Stimulated activated CD4-positive, alpha-beta T cell treated with anti-CD3 and anti-CD28 coated beads, Interleukin-4, amount 100 ng/mL, for 1 hour (primary cell): ENCODE measurements at places on chromosomes 16 and 17.

DNA sequence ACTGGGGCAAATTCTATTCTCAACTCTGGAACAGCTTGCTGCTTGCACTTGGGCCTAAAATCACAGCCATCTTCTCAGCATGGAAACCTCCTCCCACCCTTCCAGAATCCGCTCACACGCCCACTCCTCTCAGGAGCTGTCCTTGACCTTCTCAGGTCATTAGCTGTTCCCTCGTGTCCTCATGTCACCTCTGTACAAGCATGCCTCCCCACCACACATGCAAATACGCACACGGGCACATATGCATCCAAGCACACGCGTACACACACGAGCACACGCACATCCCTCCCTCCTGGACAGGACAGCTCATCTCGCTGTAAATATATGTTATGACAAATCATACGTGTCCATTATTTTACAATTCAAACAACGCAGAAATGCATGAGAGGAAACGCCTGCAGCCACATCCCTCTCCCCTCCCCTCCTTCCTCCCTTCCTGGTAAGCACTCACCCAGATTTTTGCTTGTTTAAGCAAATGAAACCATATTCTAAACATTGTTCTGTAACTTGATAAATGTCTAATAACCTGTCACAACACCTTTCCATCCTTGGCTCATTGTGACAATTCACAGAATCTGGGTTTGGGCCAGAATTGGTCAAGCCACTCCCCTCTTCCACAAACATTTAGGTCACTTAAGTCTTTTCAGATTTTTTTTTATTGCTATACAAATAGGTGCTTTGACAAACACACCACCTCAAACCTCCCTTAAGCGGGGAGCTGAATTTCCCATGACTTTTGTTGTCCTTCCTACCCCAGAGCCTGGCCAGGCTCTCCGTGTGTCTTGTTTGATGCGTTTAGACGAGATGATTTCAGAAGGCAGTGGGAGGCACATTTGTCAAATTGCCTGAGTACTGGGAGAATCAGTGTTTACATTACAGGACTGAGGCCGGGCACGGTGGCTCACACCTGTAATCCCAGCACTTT is 41.7 kb downstream of the DNAH17 start:
- DNase-seq: no peak

GRCh38 chr16:86928523-86929011 is 350.2 kb downstream of the FOXL1 start:
- no peak for DNase-seq

- no peak for DNase-seq
These were observed 93.1 kb downstream of the SDK2 start for GRCh38 chr17:73551144-73551543.

GRCh38 chr17:77380395-77381184 is 239.8 kb downstream of the SEC14L1 start:
- no peak for DNase-seq

DNA sequence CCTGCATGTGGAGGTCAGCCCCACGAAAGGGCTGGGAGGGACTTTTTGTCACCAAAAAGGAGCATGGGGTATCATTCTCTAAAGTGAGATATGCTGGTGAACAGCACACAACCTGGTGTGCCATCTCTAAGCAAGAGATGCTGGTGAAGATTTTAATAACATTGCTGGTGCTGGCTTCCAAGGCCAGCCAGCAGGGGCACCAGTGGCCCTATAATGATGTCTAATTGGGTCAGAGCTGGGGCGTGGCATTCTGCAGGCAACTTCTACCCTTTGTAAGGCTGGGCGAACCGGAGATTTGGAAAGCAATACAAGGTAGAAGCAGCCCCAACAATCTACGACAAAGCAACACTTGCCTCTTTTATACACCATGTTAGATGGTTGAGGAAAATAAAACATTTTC is 16.8 kb downstream of the SDR42E1 start:
- no peak for DNase-seq

GRCh38 chr17:64209983-64210382 is 53.1 kb downstream of the TEX2 start:
- no peak for DNase-seq

- no peak for DNase-seq
These were observed 60.2 kb downstream of the RPGRIP1L start for GRCh38 chr16:53643474-53643873.

GRCh38 chr16:87278191-87279093 is 38.8 kb downstream of the C16orf95 start:
- DNase-seq: peak; percentile 32

DNA sequence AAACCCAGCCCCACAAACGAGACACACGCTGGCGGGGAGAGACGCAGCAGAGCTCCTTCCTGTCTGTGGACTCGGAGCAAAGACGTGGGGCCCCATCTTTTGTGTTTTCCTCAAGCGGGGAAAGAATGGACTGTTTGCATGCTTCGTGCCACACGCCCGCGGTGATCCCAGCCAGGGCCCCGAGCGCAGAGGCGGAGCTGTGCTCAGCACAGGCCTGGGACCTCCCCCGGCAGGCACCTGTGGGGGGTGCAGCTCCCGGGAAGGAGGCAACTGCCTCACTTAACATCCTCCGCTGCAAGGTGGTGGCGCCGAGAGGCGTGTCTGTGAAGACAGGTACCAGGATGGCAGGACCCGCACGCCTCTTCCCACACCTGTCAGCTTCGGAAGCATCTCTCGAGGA is 19.1 kb downstream of the TRARG1 start:
- peak; percentile 64 for DNase-seq

GRCh38 chr17:78266231-78266631 is 34.8 kb downstream of the TMEM235 start:
- no peak for DNase-seq

GRCh38 chr16:10929853-10930754 is 12.2 kb downstream of the DEXI start:
- DNase-seq: no peak

GRCh38 chr16:25235991-25236390 is 19.2 kb downstream of the AQP8 start:
- DNase-seq: no peak

DNA sequence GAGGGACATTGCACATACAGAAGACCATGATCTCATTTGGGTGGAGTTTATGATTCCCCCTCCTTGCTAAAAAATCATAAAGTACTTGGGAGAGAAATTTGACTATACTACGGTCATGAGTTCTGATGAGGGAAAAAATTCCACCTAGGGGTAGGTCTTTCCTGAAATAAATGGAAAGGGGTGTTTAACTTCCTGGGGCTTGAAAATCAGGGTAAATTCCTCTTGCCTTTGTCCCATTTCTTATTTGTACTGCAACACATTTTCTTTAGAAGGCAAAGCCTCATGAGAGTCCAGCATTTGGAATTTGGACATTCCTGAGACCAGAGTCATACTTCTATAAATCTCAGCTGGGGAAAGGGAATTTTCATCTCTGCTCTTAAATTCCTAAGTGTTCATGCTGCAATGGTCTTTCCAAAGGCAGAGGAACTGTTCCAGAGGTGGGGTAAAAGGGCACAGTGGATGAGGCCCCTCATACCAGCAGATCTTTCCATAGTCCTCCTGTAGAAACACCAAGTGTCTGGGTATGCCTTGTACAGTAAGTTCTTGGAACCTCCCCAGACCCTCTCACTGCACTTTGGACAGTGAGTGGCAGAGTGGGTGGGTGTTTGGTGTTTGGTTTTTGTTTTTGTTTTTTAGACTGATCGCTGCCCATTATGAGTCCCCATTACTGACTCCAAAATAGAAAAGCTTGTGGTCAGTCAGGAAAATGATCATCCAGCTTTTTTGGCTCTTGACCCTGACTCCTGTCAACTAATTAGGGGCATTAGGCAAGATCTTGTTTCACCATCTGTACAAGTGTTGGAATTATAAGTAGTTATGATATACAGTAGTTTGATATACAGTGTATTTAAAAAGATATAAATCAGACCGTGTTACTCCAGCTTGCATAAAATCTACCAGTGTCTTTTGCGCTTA is 6.0 kb downstream of the LYRM1 start:
- DNase-seq: no peak

DNA sequence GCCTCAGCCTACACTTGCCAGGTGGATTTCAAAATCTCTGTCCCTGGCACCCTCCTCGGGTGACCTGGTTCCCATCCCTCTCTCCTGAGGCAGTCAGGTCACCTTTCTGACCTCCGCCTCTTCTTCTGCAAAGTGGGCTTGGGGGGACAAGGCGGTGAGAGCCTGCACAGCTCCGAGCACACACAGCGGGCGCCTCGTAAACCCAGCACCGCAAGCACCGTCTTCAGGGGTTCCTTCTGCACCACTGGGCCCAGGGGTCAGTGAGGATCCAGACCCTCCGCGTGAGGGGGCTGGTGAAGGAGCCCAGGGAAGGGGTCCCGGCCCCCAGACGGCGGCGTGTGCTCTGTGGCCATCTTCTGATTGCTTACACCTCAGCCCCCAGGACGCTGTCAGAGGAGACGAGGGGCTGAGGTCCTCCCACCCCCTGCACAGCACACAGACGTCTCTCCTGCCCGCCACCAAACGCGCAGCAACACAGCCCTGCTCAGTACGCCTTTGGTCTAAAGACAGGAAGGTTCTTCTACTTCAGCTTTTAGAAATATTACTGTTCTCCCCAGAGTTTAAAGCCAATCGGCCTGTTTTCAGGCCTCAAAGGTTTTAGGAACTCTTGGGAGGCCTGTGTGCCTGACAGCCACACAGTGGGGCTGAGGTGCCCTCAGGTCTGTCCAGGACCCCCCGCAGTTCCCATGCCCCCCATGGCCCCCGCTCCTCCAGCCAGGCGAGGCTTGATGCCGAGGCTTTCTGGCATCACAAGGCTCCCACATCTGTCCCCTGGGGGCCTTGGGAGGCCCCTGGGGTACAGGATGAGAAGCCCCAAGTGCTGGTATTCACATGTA is 2.7 kb downstream of the CBFA2T3 start:
- DNase-seq: no peak

DNA sequence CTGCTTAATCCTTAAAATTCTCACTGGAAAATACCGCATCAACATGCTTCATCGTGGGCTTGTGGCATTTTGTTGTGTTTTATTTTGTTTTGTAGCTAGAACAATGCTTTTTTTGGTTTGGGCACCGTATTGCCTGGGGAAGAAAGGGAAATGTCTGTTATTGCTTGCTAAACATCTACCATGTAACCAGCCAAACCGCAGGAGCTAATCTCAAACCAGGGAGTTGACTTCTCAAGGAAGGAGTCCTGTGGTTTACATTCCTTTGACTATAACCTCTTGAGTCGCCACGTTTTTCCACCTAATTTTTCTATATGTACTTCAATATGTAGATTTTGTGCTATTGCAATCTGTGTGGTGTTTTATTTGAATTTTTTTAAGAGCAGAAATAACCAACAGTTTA is 593.5 kb upstream of the SOX9 start:
- no peak for DNase-seq

DNA sequence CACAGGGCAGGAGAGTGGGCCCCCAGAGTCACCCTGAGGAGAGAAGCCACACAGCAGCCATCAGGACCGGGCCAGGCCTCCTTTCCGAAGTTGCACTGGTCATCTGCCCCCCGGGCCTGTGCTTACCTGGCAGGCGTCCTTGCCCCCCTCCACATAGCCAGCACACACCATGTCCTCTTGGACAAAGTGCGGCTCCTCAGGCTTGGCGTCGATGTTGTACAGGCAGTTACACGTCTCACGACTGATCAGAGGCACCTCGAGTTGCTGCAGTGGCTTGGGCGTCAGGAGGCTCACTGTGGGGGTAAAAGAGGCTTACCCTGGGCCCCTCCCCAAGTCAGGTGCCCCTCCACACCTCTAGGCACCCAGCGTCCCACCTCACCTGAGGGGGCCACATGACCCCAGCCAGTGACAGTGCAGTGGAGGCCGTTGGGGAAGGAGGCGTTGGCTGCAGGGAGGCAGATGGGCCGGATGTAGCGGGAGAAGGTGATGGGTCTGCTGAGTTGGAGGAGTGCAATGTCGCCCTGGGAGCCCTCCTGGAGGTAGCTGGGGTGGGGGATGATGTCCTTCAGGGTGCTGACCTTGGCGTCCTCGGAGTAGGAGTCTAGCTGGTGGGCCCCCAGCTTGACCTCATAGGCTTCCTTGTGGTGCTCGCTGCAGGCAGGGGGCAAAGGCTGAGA is 3.1 kb downstream of the PRSS8 start:
- no peak for DNase-seq

GRCh38 chr17:73552300-73553048 is 91.8 kb downstream of the SDK2 start:
- DNase-seq: no peak

GRCh38 chr17:21542070-21542469 is 150.3 kb upstream of the KCNJ18 start:
- DNase-seq: no peak

- DNase-seq: peak; percentile 64
These were observed 9.0 kb upstream of the SPATA32 start for GRCh38 chr17:45270828-45271418.

- DNase-seq: no peak
These were observed 33.4 kb downstream of the CMIP start for GRCh38 chr16:81477697-81478693.

- no peak for DNase-seq
These were observed 7.0 kb upstream of the CDR2 start for GRCh38 chr16:22381392-22381791.

GRCh38 chr17:46759141-46759540 is 59.4 kb downstream of the WNT3 start:
- DNase-seq: no peak

- DNase-seq: no peak
These were observed 17.8 kb downstream of the XYLT1 start for GRCh38 chr16:17452922-17453321.

GRCh38 chr16:11727796-11728543 is 14.7 kb downstream of the TXNDC11 start:
- no peak for DNase-seq

- no peak for DNase-seq
These were observed 353.1 kb downstream of the FOXL1 start for GRCh38 chr16:86931410-86931941.

- no peak for DNase-seq
These were observed 46.0 kb downstream of the RNF112 start for GRCh38 chr17:19457046-19457445.

- DNase-seq: no peak
These were observed 650.9 kb downstream of the TOX3 start for GRCh38 chr16:51896013-51896412.

DNA sequence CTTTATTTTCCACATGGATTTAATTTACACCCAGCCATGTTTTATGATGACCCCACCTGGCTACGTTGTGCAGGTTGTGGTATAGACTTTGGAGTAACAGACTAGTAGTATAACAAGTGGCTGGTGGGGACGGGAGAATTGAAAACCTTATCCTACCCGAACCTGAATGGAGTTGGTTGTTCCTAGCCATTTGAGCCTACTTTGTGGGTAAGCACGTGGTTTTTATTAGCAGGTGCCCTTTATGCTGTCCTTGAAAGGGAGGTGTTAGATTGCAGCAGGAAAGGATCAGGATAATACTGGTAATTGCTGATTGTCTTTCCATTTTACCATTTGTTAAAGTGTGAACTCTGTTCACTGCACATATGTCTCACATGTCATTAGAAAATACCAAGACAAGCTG is 31.9 kb upstream of the PHAF1 start:
- no peak for DNase-seq

- DNase-seq: no peak
These were observed 2.4 kb upstream of the SLC47A2 start for GRCh38 chr17:19718613-19719354.

GRCh38 chr16:51747329-51747728 is 596.3 kb upstream of the SALL1 start:
- no peak for DNase-seq
